Hematopoietic multipotent progenitor cell treated with erythropoietin and hydrocortisone succinate and interleukin-3 and kit ligand, for 17 days (in vitro differentiated cells): ENCODE measurements at places on chromosomes 2 and 18.

GRCh38 chr2:150374492-150374891 is 113.0 kb downstream of the RND3 start:
- DNase-seq: no peak

DNA sequence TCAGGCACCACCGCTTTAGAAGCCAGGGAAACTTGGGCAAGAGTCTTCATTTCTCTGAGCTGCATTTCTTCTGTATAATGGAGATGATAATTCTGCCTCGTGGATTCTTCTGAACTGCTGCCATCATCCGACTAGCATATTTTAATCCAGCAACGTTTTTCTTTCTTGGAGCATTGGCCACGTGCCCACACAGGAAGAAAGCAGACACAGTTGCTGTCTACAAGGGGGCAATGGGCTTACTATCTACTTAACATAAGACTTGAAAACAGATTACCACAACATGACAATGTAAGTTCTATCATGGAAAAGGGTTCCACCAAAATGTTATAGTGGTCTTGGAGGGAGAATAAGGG is 176.5 kb downstream of the FAM210A start:
- no peak for DNase-seq

- DNase-seq: no peak
Measured at GRCh38 chr2:229714736-229715541, 584 bp upstream of the DNER start.

GRCh38 chr2:102086150-102086872 is 56.2 kb upstream of the IL1R1 start:
- no peak for DNase-seq

DNA sequence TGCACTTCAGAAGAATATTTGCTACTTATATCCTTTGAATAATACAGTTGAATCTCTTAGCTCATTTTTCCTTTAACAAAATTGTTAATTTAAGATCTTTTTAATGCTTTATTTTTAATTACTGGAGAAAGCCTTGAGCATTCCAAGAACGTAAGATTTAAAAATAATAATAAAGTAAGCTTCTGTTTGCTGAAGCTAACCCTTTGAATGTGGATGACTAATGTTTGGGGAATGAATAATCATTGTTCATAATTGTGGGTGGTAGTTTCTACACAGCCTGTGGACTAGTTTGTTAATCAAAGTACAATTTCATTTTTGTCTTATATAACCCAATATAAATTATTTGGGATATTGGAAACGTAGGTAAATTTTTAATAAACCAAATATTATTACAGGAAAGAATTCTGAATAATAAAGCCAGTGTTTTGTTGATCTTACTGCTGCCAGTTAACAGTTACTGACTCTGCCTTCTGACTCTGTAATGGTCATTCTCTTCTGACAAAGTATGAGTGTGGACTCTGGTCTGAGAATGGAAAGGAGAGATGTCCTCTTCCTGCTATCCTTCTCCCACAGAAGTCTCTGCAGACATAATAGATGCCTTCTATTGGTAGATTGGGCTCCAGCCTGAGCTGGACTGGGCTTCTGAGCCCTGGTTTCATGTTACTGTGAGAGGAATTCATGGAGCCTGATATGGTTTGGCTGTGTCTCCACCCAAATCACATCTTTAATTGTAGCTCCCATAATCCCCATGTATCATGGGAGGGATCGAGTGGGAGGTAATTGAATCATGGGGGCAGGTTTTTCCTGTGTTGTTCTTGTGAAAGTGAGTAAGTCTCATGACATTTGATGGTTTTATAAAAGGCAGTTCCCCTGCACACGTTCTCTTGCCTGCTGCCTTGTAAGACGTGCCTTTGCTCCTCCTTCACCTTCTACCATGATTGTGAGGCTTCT is 292.7 kb upstream of the SLC39A10 start:
- DNase-seq: no peak

DNA sequence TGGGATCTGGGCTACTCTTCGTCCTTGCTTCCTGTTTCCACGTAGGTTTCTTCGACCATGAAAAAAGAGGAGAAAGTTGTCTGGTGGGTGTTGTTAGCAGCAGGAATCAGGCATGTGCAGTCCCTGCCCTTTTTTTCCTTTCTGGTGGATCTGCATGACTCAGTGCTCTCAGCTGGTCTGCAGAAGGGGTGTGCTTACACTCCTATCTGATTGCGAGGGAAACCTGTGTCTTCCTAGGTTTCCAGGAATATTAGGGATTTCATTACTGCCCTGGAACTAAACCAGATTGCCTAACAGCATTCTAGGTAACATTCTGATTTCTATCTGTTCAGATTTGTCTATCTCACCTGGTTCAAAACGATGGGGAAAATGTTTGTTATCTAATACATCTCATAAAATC is 174.3 kb downstream of the CCDC102B start:
- DNase-seq: no peak

- DNase-seq: no peak
Measured at GRCh38 chr2:160042054-160042453, 20.4 kb downstream of the PLA2R1 start.

DNA sequence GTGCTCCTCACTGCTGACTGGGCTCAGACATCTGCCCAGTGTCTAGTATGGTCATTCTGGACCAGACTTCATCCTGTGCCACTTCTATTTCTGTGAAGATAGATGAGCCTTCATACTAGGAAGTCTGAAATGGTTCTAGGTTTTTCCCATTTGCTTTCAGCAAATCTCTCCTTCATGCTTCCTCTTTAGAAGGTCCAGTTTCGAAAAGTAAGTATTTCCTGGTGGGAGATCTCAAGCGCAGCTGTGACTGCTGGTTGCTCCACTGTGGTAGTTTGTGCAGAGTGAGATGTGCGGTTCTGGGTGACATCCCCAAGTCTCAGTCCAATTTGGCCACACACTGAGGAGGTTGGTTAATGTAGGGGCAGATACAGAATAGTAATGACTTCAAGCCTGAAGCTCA is 14.4 kb downstream of the IL36B start:
- DNase-seq: no peak

GRCh38 chr2:71646028-71646427 is 192.7 kb downstream of the DYSF start:
- DNase-seq: no peak

DNA sequence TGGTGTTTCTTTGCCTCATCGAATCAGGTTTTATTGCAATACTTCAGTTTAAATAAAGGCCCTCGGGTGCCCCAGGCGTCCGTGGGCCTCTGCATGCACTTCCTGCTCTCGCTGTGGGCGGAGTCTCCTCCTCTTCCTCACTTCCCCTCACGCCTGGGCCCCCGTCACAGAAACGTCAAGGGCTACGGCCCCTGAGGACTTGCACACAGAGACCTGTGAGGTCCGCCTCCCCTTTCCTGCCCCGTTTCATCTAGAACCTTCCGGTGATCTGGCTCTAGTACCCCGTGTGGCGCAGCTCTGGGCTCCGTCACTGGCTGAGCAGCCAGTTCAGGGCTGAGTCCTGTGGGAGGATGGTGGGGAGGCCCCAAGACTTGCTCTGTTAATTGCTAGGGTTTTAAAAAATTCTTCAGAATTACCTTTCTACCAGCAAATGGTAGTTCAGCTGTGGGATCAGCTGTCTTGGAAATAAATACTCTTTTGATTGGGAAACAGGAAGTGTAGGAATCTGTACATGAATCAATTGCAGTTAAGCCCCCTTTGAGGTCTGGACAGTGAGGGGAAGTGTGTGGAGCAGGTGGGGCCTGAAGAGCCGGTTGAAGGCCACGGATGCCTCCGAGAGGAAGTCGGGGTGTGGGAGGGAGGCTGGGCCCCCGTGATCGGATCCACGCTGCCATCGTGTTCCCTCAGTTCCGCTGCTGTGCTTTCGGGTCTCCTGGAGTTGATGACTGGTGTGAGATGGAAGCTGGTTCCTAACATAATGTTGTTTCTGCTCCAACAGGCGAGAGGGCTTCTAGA is 10.2 kb downstream of the NFATC1 start:
- peak; percentile 20 for DNase-seq

- no peak for DNase-seq
Measured at GRCh38 chr2:188853307-188853706, 120.9 kb upstream of the COL3A1 start.

GRCh38 chr2:240211598-240212424 is 71.4 kb upstream of the OTOS start:
- DNase-seq: no peak

- peak; percentile 11 for DNase-seq
Measured at GRCh38 chr2:102473020-102473419, at the start of gene SLC9A4. SLC9A4 (plus strand) TSS chr2:102473226; CDS start chr2:102473760, 534 bp downstream.

DNA sequence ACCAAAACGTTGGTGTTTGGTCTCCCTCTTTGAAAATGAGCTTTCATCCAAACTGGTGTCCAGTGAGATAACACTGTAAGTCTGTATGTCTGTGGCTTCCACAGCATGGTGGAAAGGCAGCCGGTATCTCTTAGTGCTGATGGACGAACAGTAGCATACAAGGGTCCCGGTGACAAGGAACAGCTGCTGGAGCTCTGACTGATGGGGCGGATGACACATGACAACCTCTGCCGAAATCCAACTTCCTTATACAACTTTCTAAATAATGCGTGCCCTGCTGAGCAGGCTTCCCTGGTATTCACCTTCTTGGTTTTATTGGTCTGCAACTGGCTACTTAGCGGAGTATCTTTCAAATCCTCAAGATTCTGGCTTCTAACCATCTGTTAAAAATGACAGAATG is 216.2 kb downstream of the SRBD1 start:
- no peak for DNase-seq

DNA sequence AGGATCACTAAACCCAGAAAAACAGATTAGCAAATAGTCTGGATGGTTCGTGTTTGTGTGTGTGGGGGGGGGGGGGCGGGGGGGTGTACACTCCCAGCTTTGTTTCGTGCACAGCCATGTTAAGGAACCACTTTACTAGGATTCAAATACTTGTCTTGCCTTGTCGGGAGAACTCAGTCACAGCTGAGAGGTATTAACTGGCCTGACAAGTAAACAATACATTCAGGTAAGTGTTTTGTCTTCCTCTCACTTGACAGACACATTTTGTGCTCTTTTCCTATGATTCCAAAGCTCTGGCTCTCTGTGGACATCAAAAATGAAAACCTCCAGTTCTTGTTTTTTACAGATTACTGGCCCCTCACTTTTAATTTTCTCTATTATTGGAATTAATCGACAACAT is 173.5 kb downstream of the LRP1B start:
- no peak for DNase-seq

DNA sequence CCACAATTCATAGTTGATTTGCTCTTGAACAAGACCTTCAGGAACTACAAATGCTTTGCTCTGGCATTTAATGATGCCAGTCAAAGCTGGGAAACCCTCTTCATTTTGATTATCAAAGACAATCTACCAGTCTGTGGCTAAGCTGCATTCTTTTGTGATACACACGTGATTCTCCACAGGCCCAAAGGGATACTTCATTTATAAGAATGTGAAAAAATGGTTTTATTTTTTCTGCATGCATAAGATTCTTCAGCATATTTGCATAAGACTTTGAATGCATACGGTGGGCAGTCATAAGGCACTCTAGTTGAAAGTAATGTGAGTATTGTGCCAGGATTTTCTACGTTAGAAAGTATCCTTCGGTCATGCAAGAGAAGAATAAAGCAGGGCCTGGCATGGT is 33.0 kb upstream of the ARL5A start:
- no peak for DNase-seq

- no peak for DNase-seq
Measured at GRCh38 chr2:86186431-86186830, 8.8 kb downstream of the IMMT start.

DNA sequence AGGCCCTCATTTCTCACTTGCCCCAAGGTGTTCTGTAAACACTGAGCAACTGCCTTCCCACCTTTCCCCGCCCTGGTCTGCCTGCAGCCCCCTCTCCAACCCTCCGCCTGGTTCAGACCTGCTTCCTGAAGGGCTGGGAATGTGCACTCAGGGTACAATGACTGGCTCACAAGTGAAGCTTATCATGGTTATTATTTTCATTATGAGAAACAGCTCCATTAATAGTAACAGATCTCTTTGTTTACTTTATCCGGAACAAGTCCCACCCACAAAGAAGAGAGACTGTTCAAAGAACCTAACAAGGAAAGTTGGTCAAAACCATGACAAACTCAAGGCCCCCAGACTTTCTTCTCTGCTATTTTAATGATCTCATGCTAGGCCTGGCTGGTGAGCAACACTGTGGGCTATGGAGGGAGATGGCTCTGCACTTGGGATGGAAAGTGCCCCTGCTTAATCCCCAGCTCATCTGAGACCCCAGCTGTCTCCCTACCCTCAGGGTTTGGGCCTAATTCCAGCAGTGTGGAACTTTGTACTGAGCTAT is 36.7 kb downstream of the ARHGAP25 start:
- DNase-seq: no peak

GRCh38 chr2:120523766-120524165 is 177.8 kb downstream of the INHBB start:
- no peak for DNase-seq

- DNase-seq: no peak
Measured at GRCh38 chr2:238487652-238488346, 61.1 kb downstream of the ASB1 start.

GRCh38 chr2:28492282-28492681 is 3.6 kb upstream of the PLB1 start:
- no peak for DNase-seq

- DNase-seq: no peak
Measured at GRCh38 chr18:67373636-67374035, 142.9 kb downstream of the DSEL start.

DNA sequence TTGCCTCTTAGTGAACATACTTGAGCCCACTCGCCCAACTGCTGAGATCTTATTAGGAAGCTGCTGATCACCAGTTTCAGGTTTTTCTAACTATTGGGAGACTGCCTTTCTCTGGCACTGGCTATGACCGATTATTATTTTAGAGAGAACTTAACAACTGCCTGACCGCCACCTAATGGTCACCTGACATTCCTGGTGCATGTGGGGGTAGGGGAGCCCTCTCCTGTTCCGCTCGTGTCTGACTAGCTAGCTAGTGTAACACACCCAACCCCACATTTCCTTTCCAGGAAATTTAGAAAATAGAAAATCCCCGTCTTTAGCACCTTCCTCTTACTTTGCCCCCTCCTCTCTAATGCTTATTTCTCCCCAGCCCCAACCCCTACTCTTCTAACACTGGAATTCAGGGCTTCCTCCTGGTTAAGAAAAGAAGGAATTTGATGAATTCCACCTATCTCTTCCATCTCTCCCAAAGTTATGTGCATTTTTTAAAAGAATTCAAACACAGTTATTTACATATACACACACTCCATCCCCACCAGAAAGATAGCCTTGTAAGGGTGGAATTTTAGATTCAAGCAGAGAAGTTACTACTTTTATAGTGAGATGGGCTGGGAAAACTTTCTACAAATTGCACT is 19.4 kb upstream of the DNER start:
- DNase-seq: no peak
